ENCODE measurements at places on chromosomes 7 and 10. TPM values are rescaled to one million over a fixed set of nuclear protein-coding genes. Genes with fewer than 3 reads are reported as not detected.

DNA sequence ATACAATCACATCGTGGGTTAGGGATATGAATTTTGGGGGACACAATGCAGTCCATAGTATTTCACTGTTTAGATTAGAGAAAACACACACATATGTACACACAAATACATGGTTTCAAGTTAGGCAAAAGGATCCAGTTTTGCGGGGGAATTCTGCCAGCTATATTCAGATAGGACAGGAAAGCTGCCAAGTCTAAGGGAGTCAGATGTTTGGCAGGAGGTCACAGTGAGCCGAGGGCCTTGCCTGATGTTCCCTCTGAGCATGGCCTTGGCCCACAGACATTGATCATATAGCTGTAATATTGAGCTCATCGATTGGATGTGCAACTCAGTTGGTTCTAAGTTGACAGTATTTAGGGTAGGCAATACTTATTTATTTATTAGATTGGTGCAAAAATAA is 122.8 kb downstream of the ADRA2A start:
- DNase-seq: no peak

- DNase-seq: no peak
Observed at GRCh38 chr10:61902445-61903220, 1.1 kb downstream of the ARID5B start.

DNA sequence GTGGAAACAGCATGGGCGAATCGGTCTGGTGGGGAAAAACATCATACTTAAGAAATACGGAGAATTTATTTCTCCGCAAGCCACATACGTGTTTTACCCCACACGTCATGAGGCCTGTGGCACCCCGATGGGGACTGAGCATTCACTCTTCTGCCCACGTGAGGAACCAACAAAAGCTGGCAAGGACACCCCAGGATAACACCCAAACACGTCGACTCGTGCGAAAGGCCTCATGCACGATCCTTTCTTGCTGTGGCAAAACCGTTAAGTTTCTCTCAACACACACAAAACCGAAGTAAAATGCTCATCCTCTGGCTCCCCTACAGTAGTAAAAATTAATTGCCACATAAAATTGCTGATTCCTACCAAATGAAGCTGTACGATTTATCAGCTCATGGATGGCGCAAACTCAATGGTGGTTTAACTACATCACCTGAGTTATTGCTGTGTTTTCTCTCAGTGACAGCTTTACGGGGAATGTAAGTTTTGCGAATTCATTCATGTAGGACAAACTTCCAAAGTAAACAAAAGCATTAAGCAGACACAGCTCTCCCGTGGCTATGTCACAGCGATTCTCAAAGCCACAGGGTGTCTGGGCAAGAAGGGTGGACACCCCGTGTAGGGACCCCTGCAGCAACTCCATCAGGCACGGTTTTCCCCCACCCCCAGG is 97.0 kb downstream of the CTBP2 start:
- DNase-seq: no peak

DNA sequence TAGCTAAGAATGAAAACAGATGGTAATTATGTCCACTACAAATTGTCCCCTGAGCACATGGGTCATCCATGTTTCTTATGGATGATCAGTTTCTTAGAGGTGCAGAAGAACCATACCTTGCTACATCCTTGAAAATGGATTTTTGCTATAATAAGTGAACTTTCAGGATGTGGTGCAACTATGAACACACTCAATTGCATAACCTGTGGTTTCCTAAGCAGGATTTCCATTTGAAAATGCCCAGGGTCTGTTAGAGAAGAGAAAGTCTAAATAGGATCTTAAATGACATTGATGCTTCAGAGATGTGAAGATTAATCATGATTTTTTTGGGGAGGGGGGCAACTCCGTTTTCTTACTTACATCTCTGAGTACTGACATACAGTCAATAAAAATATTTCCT is 39.6 kb upstream of the CACNB2 start:
- DNase-seq: no peak

Gene RNF32
- 1.2 TPM for total RNA-seq

DNA sequence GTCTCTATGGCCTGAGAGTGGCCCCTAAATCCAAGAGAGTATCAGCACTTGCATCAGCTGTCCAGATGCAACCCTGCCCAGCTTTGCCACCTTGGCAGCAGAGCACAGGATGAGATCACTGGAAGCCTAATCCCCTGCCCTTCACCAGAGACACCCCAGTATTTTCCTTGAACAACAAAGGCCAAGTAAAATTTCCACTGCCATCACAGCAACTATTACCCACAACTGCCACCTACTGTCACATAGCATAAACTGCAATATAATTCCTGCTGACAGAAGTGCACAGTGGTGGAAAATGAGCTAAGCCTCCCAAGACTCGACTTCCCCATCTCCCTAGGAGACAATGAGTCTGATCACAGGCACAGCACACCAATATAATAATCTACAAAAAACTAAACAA is 462.8 kb upstream of the ZWINT start:
- peak; percentile 1 for DNase-seq

Gene SPDYE18
- total RNA-seq: 0.82 TPM

- DNase-seq: no peak
Observed at GRCh38 chr10:35462491-35462934, 126.2 kb downstream of the CCNY start.

All from frontal cortex (tissue), 4 donors.